ENCODE measurements at places on chromosomes 6 and 20.

DNA sequence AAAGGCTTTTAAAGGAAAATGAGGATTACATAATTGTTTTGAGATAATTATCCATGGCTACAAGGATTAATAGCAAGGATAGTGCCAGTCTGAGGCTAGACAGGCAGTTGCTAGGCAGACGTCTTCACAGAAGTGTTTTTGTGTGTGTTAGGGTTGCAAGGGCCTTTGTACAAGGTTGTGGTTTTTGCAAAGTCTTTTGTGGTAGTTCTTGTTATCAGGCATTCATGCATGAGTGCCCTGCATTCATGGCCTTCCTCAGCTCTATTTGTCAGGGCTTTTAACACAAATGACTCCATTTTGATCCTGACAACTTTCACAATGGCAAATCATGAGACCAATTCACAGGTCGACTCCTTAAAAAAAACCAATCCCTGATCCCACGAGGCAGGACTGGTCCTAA lies 68.1 kb upstream of the TXNDC5 start:
- no peak for DNase-seq

- no peak for DNase-seq
These were observed 621.2 kb upstream of the EYS start for GRCh38 chr6:66328200-66328599.

DNA sequence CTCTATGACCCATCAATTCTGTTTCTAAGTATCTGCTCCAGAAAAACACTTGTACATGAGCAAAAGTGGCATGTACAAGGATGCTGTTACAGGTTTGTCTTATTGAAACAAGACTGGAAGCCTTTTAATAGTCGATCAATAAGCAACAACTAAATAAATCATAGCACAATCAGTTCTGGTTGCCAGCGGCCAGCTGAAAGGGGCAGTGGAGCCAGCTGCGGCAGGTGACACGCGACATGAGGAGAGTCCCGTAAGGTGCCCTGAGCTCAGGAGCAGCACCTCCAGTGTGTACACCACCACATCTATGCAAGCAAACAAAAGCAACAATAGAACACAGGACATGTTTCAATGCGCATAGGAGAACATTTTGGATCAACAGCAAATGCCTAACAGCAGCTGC lies 20.7 kb upstream of the NNAT start:
- DNase-seq = no peak

GRCh38 chr20:2741881-2742280 lies 49.3 kb downstream of the EBF4 start:
- DNase-seq = no peak

GRCh38 chr20:22366631-22367030 lies 217.7 kb downstream of the FOXA2 start:
- DNase-seq = no peak

GRCh38 chr6:83976871-83977270 lies 56.7 kb upstream of the MRAP2 start:
- no peak for DNase-seq

DNA sequence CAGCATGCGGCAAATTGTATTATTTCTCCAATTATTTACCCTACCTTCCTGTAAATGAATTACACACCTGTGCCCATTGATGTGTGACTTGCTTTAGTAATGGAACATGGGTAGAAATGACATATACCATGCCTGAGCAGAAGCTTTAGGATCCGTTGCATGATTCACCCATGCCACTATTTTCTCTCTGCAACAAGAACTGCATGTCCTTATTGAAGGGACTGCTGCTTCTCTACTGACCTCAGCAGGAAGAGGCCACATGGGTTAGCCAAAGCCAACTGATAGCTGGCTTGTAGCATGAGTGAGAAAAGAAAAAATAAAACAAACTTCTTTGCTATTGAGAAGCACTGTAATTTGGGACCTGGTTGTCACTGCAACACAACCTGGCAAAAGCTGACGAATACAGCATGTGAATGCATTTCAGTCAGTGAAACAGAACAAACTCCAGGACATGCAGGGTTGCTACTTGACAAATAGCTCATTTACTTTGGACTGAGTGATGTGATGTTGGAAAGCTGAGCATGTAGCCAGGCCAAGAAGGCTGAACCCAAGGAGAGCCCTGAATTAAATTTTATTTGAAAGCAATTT lies 99.2 kb downstream of the BCAS1 start:
- DNase-seq = no peak

GRCh38 chr20:37980383-37980782 lies 52.9 kb downstream of the TTI1 start:
- DNase-seq = no peak

DNA sequence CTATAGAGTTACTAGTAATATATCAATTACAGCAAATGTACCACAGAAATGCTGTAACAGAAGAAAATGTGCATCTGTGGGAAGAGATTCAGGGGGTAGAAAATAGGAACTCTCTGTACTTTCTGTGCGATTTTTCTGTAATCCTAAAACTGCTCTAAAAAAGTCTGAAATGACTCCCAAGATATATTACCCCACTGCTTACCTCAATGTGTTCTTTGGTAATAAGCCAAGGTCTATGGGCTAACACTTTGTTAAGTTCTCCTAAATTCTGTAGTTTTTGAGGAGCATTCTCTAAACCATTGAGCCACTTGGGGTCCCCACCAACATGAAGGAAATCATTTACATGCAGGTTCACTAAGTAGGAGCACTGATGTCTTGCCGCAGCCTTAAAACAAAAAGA lies 94.4 kb downstream of the SESN1 start:
- DNase-seq = no peak

- no peak for DNase-seq
These were observed 236.4 kb downstream of the LRFN2 start for GRCh38 chr6:40350747-40351217.

DNA sequence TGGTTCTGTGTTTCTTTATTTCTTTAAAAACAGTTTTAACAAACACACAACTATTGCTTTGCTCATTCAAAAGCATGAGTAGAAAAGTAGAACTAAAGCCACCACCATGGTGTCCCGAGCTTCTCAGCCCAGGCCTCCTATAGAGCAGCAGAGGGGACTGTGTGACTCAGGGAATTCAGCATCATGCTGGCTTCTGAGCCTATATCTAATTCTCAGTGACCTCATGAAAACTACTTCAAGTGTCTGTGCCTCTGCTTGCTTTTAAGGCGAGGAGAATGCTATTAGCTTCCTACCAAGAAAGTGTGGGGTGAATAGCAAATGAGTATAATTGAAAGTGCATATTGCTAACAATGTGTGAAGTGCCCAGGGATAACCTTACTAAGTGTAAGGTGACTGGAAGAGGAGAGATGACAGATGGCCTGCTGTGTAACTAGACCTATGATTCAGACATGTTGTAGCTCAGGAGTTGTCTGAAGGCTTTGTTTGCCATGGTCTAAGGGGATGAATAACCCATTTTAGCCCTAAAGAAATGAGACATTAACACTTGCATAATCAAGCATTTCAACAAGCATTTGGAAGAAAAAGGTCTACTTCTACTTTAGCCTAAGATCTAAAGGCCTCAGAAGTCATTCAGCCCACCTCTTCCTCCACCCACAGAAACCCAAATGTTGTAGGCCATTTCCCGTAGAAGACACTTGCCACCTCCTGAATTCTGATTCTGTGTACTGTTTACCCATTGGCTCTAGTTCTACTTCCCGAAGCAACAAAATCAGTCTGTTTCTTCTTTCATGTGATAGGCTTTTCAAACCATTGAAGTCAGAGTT lies 121.5 kb upstream of the ARG1 start:
- no peak for DNase-seq

DNA sequence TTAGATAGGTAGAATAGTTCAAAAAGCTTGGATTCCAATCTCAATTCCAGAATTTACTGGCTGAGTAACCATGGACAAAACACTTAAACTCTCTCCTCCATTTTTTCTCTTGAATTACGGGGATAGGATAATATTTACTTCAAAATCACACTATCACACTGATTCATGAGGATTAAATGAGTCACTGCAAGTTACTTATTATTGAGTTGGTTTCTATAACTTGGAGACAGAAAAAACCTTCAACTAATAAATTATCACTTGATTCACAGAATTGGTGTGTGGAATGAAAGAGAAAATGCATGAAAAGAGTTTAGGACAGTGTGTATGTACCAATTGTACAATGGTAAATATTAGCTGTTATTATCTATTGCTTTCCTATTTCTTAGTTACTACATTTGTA lies 585.2 kb downstream of the PHF3 start:
- DNase-seq = no peak

DNA sequence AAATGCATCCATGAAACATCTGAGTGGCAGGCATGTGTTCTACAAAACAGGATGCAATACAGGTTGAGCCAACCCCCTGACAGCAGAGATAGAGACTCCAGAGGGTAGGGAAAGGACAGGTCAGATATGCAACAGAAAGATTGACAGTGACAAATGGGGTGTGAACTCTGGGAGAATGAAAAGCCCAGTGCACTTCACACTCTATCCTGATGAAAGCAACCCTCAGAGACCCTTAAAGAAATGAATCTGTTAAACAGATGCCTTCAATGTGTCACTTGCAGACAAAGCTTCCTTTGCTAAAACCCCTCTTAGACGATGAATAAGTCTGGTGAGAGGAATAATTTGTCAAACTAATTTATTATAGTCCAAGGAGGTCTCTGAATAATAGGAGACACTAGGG lies 89.9 kb downstream of the RFPL4B start:
- no peak for DNase-seq

DNA sequence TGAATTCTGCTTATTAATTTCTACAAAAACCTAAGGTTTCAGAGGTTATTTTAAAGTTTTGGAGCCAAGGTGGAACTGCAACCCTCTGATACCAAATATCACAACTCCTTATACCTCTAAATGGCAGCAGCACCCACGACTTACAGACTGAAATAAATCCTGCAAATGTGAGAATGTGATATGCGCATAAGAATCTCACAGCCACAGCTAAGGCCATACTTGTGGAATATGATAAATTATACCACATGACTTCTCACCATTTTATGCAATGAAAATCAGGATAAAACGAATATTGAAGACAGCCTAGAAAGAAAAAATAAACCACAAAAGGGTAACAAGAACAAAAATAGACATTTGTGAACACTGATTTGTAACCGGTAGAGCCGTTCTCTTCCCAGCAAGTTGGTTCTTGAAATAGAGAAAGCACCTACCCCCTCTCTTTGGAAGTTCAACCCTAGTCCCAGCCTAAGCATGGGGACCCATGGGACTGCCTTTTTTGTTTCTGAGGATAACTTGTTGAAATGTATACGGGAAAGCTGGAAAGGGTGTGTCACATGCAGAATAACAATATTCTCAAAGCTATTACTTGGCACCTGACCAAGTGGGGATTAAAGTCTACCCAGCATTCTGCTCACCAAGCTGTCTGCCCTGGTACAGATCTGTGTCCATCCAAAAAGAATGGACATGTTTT lies 47.1 kb upstream of the MCM9 start:
- no peak for DNase-seq

GRCh38 chr20:62019881-62020492 lies 45.7 kb downstream of the TAF4 start:
- no peak for DNase-seq

GRCh38 chr6:39425346-39426072 lies 103.0 kb upstream of the KCNK16 start:
- DNase-seq = no peak

Measured in bone marrow (tissue), 2 donors.